ENCODE measurements at places on chromosomes 2 and 18.

- DNase-seq = no peak
These were observed 39.1 kb upstream of the GALNT3 start for GRCh38 chr2:165833156-165833555.

DNA sequence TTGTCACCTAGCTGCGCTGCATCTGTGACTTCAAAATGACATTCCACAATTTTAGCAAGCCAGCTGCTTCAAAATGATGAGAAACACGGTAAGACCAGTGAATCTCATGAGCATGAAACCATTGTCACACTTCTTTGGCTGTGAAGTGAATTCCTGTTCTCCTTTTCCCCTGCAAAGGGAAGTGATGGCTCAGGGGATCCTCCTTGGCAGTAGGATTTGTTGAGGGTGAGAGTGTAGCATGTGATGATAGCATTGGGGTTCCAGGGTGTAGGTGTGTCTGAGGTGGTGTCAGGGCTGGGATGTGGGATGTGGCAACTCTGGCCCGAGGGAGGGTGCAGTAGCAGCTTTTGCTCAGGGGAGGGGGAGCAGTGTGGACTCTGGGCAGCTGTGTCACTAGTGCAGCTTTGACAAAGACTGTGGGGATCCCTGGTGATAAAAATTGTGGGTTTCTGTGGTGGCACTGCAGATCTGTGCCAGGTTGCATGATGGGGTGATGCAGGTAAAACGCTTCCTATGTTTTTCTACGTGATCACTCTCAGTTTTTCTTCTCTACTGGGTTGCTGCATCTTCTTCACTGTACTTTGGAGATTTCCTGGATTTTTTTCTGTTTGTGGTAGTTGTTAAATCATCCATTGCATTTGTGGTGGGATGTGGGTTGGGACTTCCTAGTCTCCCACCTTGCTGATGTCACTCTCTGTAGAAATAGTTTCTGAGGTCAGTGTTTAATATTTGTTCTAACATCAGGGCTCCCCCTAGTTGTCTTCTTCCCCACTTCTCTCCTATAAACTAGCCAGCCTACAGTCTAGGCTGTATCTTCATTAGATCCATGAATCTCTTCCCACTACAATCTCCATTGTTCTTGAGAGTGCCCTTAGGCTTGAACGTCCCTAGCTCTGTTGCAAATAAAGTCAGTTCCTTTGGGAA, 107.0 kb downstream of the ACTR3 start:
- DNase-seq = no peak

- DNase-seq = no peak
These were observed 39.8 kb upstream of the TMEM247 start for GRCh38 chr2:46439582-46439981.

DNA sequence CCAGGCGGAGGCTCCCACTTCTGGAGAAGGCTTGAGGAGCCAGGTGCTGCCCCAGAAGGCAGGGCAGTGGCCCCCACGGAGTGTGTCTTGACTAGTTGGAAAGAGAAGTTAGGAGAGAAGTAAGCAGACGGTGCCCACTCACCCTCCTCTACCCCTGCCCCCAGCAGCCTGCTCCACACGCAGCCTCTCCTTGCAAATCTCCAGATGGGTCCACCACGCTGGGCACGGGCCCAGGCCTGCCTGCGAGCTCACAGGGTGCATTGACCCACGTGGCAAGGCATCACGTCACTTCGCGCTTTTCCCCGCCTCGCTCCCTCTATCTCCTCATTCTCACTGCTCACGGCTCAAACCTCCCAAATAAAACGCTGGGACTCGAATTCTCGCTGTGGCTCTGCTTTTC, 71.8 kb upstream of the RAB12 start:
- DNase-seq = no peak

DNA sequence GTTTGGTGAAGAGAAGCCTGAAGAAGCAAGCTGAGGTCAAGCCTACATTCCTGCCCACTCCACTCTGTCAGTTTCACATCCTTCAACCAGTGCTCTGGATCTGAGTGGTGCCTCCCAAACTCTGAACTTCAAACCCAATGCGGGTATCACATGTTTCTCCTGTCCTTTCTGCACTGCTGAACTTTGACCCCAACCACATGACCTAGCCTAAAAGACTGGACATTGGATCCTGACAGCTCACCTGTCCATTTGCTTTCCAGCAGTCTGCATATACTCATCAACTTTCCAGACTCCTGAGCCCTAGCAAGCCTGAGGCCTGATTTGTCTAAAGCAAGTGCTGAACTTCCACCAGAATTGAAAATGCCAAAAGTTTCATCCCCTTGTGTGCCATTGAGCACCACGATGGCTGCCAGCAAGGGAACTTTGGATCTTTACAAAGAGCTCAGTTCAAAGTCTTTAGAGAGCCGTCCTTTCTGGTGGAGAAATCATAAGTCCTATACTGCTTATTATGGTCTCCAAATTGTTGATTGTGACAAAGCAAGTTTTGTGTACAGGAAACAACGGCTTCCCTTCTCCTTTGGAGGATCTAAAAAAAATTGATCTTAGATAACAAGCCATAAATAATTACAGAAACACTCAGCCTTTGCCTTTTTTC, 37.6 kb upstream of the ITGA6 start:
- DNase-seq = no peak

DNA sequence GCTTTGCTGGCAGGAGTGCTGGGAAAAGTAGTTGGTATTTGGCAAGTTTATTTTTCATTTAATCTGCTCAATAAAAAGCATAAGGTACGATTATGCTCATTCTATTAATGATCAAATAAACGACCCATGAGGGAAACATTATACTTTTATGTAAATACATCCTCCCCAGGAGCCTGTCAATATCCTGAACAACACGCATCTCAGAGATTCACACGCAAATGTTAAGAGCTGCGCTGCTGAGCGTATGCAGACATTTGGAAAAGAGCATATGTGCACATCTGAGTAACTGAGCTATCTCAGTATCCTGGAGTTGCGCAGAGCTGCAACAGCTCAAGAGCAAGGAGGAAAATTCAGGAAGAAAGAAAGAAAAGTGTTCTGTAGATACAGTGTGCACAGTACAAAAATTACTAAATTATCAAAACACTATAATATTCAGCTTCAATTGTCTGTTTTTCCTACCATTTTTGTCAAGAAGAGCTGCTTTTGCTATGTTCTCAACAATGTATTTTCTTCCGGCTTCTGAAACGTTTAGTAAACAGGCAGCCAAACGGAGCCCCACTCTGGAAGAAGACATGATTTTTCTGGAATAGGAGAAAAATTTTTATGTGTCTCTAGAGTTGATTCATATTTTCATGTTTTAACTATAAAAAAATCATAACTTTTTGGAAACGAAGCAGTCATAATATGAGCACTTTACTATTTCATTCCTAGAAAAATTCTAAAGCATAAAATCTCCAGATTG, 2.4 kb downstream of the FTCDNL1 start:
- DNase-seq = no peak

DNA sequence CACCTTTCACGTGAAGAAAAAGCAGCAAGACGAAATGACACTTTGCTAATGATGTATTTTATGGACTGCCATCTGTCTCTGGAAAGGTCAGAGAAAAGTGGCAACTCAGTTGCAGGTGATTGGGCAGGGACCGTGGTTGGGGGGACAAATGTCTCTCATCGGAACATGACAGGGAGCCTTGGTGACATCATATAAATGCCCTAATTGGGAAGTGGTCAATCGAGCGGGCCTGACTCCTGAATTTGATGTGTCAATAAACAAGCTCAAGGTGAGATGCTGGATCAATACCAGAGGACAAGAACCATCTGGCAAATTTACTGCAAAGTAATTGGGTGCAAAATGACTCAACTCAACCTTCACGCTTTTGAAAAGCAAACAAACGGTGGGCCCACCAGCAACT, 151.9 kb upstream of the SKOR2 start:
- DNase-seq = no peak

- DNase-seq = no peak
These were observed 11.2 kb downstream of the TMEM127 start for GRCh38 chr2:96254571-96254970.

GRCh38 chr2:220181165-220181564, 553.7 kb downstream of the SLC4A3 start:
- DNase-seq = no peak

- no peak for DNase-seq
These were observed 43.0 kb downstream of the STAT1 start for GRCh38 chr2:190970873-190971506.

GRCh38 chr2:26846334-26847306, 1.3 kb upstream of the DPYSL5 start:
- peak; percentile 66 for DNase-seq

GRCh38 chr2:241146286-241146685, 3.0 kb downstream of the PASK start:
- DNase-seq = no peak

- no peak for DNase-seq
These were observed 565.5 kb upstream of the CHAC2 start for GRCh38 chr2:53202063-53202462.

DNA sequence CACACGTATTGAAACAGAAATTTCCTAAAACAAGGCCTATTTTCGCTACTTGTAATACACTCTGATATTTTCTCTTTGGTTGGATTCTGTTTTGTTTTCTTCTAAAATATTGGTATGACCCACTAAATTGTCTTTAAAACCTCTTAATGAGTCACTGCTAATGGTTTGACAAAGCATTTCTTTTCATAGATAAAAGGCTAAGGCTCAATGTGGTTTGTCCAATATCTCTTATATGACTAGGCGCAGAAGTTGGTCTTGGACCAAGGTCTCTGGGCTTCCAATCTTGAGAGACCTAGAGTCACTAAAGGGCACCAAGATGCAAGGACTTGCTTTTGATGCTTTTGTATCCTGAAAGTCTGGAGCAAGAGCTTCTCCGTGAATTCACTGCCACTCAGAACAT, 498.2 kb upstream of the TCF4 start:
- no peak for DNase-seq

DNA sequence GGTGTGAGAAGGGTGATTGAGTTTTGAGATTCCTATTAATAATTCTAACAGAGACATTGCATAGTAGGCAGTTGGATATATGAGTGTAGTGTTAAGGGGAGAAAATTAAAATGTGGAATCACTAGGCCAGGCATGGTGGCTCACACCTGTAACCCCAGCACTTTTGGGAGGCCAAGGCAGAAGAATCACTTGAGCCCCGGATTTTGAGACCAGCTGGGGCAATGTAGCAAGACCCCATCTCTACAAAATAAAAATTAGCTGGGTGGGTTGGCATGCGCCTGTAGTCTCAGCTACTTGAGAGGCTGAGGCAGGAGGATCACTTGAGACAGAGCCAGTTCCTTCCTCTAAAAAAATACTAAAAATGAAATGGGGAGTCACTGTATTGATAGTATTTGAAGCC, 150.6 kb downstream of the MCFD2 start:
- no peak for DNase-seq

DNA sequence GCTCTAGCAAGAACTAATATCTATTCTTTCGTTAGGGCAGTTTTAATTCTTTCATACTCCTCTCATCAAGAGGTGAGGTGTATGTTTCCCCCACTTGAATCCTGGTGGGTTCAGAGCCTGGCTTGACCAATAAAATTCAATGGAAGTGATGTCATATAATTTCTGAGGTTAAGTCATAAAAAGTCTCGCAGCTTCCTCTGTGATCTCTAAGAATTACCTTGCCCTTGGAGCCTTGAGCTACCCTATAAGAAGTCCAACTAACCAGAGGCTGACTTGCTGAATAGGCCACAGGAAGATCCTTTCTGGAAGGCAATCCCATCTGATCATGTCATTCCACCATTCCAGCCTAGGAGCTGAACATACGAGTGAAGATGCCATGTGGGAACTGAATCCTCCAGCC, 26.1 kb upstream of the INO80D start:
- no peak for DNase-seq

- no peak for DNase-seq
These were observed 73.9 kb upstream of the TTC27 start for GRCh38 chr2:32553829-32554432.

DNA sequence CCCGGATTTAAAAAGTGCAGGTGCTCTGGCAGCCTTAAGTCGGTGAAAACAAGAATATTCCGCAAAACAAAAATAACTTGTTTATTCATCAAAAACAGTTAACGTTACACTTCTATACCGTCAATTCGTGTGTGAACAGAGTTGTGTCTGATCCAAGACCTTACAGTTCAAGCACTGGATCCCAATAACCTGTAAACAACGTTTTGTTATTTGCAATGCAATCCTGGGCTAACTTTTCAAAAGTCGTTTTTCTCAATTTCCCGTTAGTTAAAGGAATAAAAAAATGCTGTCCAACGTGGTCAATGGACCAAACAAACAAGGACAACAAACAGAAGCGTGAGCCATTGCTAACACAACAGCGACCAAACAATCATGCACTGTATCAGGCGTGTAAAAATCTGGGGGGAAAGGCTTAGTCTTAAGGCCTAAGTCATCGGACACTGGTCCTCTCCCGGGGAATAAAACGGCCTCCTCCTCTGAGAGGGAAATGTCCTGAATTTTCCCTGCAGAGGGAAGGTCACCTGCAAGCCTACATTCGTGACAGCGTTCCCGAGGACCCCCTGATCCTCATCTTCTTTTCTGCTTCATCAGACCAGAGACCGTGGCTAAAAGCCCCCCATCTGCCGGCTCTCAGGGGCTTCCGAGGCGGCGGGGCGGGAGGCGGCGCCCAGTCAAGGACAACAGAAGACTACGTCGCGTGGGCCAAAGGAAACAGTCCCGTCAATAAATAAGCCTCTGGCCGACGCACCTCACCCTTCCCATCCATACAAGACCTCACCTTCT, 490 bp downstream of the NDUFS1 start:
- DNase-seq = no peak

DNA sequence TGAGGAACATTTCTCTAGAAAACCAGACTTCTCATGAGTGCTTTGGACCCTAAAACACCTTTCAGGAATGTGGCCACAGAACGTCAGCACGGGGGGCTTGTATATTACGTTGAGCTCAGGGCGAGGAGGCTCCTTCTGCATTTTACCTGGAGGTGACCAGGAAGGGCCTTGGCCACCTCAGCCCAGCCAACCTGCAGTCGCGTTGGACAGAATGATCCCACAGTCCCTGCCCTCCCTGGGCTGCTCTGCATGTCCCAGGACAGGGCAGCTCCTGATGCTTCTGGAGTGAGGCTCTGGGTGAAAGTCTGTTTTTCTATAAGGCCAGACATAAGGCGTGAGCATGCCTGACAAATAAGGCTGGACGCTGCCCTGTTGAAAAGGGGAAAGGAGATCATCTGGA, 121.9 kb downstream of the NDUFA10 start:
- DNase-seq = no peak

GRCh38 chr2:106107509-106108131, 86.5 kb downstream of the UXS1 start:
- peak; percentile 55 for DNase-seq

- no peak for DNase-seq
These were observed 135.1 kb downstream of the CHST9 start for GRCh38 chr18:27049969-27050368.

- peak; percentile 44 for DNase-seq
These were observed 94.3 kb upstream of the ITGB6 start for GRCh38 chr2:160294339-160294803.

DNA sequence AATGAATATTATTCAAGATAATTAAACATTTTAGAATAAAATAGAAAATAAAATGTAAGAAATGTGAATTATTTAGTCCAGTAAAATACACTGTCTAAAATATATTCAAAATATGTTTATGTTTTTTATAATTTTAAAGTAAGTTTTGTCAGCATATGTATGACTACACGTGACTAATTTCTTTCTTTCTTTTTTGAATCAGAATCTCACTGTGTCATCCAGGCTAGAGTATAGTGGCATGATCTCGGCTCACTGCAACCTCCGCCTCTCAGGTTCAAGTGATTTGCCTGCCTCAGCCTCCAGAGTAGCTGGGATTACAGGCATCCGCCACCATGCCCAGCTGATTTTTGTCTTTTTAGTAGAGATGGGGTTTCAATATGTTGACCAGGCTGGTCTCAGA, 19.1 kb upstream of the INO80D start:
- no peak for DNase-seq

GRCh38 chr18:61856678-61857077, 36.1 kb downstream of the RNF152 start:
- DNase-seq = no peak
